ENCODE measurements at places on chromosomes 2 and 18.
A peak's percentile ranks its signal among the peaks of the same experiment; 100 is the strongest.

DNA sequence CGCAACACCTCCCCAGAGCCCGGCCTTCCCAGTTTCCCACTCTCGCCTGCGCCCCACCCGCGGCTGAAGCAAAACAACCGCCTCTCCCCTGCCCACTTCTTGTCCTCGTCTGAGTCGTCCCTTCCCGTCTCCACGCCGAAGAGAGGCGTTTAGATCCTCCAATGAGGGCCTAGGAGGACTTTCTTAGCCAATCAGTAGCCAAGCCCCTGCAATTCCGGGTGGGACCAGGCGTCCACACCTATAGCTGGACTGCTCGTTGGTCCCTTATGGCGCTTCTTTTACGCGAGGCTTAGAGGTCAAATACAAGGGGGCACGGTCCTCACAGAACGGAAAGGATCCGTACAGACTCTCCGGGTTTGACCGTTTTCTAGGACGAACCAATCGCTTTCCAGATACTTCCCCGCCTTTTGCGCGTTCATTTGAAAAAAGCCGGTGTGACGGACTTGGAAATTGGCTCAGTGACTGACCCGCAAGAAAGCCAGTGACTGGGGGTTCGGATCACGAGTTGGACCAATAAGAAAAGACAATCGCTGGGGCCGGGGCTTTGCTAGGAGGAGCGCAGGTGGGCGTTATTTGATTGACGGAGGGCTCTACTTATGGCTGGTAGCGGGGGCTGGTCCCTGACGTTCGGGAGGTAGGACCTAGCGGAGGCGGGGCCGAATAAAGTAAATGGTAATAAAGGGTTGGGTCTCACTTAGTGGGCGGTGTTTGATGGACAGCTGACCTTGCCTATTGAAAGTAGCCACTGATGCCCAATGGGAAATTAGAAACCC, 581 bp upstream of the PPM1B start:
- peak; percentile 90 for DNase-seq

GRCh38 chr2:84781942-84782716, 98.8 kb downstream of the TRABD2A start:
- no peak for DNase-seq

DNA sequence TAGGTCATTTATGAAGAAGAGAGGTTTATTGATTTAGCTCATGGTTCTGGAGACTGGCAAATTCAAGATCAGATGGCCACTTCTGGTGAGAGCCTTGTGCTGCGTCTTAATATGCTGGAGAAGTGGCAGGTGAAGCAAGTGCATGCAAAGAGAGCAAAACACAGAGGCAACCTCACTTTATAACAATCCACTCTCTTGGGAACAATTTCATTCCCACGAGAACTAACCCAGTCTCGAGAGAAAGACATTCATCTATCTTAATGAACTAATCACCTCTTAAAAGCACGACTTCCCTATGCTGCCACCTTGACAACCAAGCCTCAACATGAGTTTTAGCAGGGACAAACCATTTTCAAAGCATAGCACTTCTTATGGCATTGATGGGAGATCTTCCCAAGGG, 186.5 kb upstream of the RASGRP3 start:
- no peak for DNase-seq

DNA sequence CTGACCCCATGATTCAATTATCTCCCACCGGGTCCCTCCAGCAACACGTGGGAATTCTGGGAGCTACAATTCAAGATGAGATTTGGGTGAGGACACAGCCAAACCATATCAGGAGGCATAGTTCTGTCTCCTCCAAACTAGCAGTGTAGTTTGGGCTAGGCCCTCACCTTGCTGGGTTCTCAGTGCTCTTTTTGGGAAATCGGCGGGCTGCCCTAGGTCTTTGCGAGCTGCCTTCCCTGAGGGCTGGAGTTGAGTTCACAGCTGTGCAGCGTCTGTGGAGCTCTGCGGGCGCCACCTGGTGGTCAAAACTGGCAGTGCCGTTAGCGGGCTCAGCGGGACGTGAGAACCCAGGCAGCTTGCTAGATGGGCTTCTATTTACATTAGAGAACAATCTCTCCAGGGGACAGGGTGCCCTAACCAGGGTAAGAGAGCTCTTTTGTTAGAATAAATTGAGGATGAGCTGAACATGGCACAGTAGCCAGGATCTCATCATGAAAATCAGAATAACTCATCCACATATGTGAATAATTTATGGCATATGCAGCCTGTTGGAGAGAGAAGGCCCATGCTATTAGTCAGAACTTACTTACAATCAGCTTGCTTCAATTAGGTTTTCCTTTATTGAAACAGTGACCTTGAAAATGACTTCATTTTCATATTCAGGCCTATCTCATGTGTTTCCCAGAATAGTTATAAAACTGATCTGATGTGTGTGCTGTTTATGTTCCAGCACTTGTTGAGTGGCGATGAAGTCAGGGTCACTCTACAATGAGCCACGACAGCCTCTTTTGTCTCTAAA, 27.4 kb upstream of the YES1 start:
- DNase-seq, result peak; percentile 78

GRCh38 chr2:101688261-101688660, 9.2 kb upstream of the MAP4K4 start:
- no peak for DNase-seq

DNA sequence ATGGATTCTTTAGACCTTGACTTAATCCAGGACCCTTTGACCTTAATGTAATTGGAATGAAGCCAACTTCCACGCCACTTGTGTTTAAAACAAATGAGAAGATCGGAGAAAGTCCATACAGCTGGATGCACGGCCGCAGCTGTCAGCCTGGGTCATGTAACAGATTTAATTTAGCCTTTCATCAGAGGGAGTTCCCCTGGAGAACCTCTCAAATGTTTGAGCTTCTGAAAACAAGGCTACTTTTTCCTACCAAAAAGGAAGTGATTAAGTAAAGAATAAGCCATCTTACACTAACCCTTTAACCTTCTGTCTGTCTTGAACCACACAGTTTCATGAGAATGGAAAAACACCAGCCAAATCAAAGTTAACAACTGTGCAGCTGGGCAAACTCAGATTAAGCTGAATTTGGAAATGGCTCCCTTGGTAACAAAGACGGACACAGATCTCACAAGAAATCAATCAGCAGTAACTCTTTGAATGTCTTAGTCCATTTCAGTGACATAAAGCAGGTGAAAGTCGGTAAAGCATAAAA, 103.6 kb downstream of the DOCK10 start:
- DNase-seq, result no peak

DNA sequence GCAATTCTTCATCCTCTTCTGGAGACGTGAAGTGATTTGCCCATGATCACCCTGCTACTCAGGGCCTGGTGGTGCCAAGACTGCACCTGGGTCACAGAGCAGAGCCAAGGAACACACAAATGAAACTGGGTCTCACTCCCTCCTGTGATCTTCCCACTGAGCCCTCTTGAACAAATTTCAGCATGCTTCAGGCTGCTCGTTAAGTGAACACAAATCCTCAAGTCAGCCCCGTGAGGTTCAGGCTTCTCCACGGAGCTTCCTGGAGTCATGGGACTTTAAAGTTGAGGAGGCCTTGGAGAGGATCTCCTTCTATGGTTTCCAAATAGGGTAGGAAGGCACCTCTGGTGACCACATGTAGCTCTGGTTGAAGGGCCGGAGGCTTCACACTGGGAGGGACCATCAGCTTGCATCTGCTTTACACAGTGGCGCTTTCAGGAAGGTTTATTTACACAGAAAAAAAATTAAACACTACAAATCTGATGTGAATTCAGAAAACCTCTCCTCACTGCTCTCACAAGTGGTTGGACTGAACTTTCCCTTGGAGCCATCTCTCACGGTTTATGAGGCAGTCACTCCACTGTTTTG, 255.4 kb downstream of the LOXHD1 start:
- no peak for DNase-seq

GRCh38 chr2:178845566-178846457, 38.6 kb upstream of the TTN start:
- DNase-seq, result no peak

DNA sequence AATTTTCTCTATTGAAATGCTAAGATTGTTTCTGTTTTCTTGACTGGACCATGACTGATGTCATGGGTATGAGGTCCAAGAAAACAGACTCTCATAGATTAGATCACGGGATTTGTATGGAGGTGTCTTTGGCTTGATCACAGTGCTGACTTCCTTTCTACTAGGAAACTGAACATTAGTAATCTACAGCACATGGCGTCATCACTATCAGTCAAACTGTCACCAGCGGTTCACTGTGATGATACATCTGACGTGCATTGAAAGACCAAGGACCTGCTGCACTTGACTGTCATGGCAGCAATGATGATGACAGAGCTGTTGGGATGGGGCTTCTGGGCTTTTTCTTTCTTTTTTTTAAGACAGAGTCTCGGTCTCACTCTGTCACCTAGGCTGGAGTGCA, 28.2 kb upstream of the IMPA2 start:
- DNase-seq, result no peak

DNA sequence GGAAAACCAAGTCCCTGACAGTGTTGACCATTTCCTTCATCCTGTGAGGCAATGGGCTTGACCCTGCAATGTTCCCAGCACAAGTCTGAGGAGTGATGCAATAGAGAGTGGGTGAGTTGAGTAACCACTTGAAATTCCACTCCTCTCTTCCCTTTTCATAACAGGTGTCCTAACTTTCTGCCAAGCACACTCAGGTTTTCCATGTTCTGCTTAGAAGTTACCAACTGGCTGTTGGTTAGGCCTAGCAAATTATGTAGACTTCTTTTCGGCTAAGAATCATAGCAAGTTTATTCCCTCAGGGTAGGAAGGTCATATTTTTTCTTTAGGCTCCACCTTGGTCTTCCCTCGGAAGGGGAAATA, 11.5 kb downstream of the GNLY start:
- DNase-seq, result no peak

- no peak for DNase-seq
Measured at GRCh38 chr2:119012345-119013301, 70.6 kb downstream of the MARCO start.

DNA sequence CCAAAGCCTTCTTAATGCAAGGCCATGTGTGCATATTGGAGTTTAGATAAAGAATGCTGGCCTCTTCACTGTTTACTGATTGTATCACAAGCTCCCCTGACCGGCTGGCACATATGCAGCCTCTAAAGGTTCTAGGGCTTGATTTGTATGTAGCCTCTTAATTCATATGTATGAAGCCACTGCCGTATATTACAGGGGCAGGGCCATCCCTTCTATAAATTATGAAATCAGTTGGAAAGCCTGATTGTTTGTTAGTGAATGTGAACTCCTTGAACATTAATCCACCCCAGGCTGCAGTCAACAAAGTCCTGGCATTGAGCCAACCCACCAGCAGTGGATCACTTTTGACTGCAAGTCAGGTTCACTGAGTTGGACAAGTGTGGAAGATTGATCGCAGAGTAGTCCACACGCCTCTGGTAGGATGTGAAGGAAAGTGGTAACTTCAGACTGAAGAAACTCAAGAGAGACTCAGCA, 61.6 kb upstream of the PARD3B start:
- no peak for DNase-seq

- DNase-seq, result no peak
Measured at GRCh38 chr2:54553775-54554174, 97.6 kb downstream of the SPTBN1 start.

- no peak for DNase-seq
Measured at GRCh38 chr2:235066895-235067294, 115.1 kb downstream of the SH3BP4 start.

- no peak for DNase-seq
Measured at GRCh38 chr2:121570036-121570666, 39.5 kb downstream of the RNU4ATAC start.

DNA sequence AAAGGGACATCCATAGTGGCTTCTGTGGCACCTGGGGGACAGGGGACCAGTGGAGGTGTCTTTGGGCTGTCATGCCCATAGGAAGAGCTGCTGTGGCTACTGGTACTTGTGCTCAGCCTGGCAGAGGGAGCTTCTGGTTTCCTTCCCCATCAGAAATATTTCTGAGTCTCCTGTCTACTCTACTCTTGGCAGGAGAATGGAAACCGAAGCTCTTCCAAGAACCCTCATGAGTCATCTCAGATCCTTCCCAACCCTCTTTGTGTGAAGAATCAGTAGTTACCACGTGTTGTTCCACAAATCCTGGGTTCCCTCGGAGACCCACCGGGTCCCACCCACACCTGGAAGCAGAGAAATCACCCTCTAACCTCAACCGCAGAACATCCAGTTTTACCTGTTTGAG, 234.9 kb downstream of the FHOD3 start:
- no peak for DNase-seq

DNA sequence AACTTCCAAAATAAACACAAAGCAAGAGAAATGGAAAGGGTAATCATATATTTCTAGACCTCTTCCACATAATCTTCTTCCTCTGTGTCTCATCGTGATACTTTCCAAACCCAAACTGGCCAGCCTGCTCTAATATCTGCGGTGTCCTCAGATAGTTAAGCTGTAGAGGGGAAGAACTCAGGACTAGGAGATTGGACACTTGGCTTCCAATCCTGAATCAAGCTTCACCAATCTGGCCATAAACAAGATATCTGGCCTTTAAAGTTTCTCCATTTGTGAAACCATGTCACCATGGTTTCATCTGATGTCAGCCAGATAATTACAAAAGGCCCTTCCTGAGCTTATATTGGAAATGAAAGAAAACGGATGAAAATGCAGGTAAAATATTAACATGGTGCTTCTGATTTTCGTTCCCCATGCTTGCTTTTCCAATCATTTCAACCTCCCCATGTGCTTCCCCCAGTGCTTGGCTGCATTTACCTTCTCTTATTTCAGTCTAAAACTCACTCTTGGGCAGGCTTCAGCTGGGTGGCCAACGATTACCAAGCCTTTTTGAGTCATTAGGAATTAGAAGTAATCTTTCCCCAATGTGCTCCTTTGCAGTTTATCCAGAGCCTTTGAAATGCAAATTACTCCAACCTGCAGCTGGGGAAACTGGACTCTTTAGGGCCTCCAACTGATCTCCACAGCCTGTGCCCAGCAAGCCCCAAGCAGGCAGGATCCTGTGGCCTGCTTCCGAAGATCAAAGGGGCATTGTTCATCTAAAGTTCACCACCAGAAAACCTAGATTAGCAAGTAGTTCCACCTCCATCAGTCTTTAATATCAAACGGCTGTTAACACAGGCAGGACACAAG, 44.5 kb upstream of the MYCN start:
- no peak for DNase-seq

Measured in hematopoietic multipotent progenitor cell (in vitro differentiated cells).